ENCODE measurements at places on chromosomes 4 and X.

- DNase-seq: peak; percentile 21
Measured at GRCh38 chr4:163901319-163901718, 406.8 kb downstream of the TMA16 start.

DNA sequence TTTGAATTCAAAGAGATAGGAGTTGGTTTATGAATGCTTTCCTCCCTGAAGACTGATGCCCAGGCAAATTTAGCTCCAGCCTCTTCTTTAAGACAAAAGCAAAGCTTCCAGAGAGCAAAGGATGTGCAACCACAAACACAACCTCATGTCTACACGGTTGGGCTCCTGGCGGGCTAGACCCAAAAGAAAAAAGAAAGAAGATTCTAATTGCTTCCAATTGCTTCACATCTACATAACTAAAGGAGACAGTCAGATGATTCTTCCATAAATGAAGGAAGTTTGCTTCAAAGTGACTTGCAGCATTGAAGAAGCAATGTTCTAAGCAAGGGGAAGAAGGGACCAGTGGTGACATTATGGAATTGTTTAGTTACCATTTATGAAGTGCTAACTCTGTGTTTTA is 1603.0 kb upstream of the TENM3 start:
- DNase-seq: no peak

- peak; percentile 99 for DNase-seq
Measured at GRCh38 chr4:38872620-38873019, 5.0 kb downstream of the FAM114A1 start.

- no peak for DNase-seq
Measured at GRCh38 chr4:177802162-177802561, 359.9 kb upstream of the AGA start.

GRCh38 chr4:135548711-135549110 is 1347.1 kb upstream of the PABPC4L start:
- no peak for DNase-seq

DNA sequence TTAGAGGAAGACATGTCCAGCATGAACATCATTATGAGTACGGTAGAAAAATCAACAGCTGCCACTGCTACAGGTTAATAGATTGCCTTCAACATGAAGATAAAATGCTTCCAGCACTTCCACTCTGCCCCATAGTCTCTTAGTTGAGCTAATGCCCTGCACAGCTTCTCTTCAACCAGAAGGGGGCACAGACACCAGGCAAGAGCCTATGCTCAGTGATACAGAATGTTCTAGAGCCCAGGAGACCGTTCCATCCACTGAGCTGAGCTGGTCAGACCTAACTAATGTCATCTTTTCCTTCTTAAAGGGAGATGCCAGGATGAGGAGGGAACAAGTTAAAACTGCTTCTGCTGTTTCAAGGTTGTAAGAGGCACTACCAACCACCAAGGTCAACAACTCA is 42.2 kb downstream of the SMIM10L2A start:
- DNase-seq: peak; percentile 39

DNA sequence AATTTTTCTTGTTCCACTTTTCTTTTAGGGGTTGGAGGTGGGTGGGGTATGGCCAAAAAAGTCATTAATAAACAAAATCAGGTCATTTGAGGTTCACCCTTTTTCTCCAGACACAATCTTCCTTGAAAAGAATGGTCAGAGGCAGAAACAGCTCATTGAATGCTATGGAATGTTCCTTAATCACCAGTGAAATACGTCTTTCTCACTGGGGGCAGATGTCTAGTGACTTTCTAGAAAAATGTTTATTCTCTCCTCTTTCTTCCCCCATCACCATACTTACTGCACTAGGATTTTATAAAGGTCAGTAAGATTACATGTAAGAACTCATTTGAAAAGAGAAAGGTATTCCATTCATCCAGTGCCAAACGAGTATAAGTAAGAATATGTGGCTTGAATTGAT is 44.5 kb downstream of the MGST2 start:
- DNase-seq: no peak

GRCh38 chr4:24932515-24933225 is 19.8 kb upstream of the CCDC149 start:
- no peak for DNase-seq

DNA sequence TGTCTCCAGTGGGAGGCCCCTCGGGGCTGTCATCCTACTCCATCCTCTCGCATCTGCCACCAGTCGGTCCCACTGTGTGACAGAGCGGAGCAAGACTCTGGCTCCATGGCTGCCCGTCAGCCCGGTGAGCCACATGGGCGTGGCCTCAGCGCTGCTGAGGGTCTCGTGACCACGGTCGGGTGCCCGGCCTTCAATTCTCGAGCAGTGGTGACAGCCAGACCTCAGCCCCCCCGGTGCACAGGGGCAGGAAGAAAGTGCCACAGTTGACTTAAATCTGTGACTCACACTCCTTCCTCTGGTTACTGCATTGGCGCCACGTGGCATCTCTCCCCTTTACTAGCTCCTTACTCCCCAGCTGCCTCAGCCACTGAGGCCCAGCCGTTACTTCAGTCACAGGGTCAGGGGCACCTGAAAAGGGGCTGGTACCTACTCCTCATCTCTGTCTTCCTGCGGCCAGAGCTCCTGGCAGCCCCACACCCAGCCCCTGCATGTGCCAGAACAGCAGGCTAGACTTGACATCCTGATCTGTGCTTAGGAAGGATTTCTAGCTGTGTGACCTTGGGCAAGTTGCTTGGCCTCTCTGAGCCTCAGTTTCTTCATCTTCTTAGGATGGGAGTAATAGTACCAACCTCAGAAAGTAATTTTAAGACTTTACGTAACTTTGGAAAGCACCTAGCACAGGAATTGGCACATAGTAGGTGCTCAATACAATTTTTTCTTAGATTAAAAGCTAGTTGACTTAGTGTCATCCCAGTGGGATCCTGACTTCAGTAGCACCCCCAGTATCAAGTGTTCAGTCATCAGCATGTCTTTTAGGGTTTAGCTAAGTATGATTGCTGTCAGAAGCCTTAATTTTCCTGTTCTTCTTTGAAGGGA is 66.1 kb downstream of the TNIP2 start:
- no peak for DNase-seq

- DNase-seq: no peak
Measured at GRCh38 chr4:140994015-140994414, 139.3 kb downstream of the RNF150 start.

DNA sequence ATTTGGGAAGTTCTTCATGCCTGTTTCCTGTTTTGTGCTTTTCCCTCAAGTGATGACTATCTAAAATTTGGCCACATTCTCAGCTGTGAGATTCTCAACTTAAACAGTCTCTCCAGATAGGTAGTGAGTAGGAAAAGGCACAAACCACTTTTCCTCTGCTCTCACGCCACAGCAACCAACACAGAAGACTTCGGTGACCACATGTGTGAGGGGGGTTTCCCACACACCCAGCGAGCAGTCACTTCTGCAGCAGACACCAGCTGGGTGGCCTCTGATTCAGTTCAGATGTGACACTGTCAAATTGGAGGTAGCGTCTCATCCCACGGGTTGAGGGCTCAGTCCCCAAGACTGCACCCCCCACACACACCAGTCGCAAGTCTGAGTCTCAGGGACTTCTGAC is 25.1 kb upstream of the CLDN34 start:
- no peak for DNase-seq

GRCh38 chr4:115272594-115272993 is 159.2 kb upstream of the NDST4 start:
- no peak for DNase-seq

DNA sequence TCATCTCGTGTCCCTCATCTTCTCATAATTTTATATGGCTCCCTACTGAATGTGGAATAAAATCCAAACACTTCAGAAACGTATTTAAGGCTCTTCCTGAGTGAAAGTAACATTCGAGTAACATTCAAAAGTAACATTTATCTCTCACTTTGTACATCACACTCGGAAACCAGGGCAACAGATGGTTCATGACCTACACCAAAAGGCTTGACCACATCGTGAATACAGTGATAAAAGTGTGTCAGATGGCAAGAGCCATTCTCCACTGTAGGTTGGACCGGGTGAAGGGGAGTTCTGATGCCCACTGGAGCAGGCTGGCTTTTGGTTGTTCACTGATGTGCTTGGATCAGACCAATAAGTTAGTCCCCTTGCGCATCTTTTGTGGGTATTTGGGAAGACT is 5.6 kb upstream of the LIMCH1 start:
- no peak for DNase-seq

- DNase-seq: peak; percentile 27
Measured at GRCh38 chr4:114132830-114133229, 153.4 kb upstream of the ARSJ start.

- DNase-seq: peak; percentile 6
Measured at GRCh38 chr4:144648042-144648441, 2.1 kb downstream of the HHIP start.

GRCh38 chr4:45663003-45663402 is 460.9 kb downstream of the GABRG1 start:
- peak; percentile 41 for DNase-seq

DNA sequence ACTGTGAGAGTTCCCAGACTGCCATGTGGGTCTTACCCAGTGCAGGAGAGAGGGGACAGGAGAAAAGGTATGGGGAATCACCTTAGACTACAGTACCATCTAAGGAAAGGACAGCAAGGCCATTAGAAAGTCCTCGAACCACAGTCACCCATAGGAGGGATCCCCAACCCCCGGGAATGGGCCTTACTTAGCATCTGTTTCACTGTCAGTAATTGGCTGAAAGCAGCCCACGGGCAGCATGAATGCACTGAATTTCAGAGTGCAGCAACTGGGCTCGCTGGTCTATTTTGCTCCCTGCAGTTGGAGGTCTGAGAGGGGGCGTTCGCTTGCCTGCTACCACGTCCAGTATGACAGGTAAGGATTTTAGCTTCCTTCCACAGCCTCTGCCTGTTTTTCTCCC is 50.4 kb upstream of the KLHL8 start:
- DNase-seq: no peak

- DNase-seq: no peak
Measured at GRCh38 chr4:40675166-40675565, 45.5 kb upstream of the RBM47 start.

DNA sequence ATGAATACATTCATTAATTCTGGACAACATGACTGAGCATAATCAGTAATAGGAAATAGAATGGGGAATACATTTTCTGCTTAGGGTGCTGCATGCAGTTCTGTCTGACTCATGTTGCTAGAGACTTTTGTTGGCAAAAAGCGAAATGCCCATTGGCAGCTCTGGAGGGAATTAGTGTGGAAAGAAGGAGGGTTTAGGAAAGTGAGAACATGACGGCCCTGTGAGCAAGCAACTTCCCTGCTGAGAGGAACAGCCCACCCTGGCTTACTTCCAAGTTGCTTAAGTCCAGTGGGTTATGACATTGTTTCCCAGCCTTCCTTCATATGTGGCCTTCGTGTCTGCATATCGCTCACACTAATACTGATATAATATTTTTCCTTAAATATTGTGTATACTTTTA is 13.8 kb downstream of the MAD2L1 start:
- no peak for DNase-seq

DNA sequence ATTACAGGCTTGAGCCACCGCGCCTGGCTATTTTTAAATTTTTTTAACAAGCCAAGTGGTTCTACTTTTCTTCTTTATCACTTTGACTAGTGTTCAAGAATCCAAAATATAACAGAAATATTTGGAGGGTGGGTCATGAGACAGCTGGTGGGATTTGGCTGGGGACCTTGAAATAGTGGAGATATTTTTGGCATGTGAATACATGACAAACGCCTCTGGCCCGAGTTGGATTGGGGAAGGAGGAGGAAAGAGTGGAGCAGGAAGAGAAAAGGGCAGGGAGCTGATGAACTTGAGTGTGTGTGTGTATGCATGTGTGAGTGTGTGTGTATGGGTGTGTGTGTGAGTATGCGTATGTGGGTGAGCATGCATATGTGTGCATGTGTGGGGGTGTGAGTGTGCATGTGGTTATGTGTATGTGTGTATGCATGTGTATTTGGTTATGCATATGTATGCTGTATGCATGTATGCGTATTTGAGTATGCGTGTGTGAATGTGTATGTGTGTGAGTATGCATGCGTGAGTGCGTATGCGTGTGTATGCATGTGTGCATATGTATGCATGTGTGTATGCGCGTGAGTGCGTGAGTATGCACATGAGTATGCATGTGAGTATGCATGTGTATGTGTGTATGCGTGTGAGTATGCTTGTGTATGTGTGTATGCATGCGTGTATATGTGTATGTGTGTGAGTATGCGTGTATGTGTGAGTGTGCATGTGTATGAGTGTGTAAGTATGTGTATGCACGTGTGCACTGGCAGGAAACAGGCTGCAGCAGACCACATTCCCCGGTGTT is 49.6 kb downstream of the JADE1 start:
- DNase-seq: no peak

DNA sequence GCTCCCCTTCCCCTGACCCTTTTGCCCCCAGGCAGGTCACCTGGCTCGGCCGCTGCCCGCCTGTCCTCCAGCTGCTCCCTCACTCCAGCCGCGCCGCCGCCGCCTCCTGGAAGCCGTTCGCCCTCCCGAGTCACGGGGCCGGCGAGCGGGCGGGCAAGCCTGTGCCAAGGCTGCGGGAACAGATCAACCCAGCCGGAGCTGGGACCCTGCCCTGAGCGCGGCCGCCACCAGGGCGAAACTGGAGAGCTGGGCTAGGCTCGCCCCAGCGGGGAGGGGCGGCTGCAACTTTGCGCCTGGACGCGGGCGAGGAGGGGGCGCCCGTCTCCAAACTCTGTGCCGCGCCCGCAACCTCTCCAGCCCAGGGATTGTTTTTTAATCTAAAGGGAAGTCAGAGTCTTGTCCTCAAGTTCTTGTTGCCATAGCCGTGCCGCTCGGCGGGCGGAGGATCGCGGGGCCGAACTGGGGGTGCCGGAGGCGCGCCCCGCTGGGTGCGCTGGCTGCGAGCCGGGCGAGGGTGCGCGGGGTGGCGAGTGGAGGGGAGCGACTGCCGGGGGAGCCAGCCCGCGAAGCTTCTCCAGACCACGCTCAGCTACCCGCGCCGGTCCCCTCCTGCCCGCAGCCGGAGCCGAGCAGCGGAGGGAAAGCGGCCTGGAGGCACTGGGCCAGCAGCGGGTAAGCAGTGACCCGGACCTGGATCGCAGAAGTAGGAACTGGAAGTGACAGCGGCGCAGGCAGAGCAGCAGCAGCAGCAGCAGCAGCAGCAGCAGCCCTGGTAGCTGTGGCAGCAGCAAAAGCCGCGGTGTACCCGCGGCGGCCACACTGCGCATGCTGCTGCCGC is 13.4 kb downstream of the ARHGEF6 start:
- peak; percentile 78 for DNase-seq

- DNase-seq: peak; percentile 61
Measured at GRCh38 chr4:85370400-85371032, 104.4 kb upstream of the ARHGAP24 start.

- no peak for DNase-seq
Measured at GRCh38 chrX:40966213-40966820, 118.9 kb upstream of the USP9X start.

GRCh38 chr4:18937746-18938145 is 916.2 kb upstream of the LCORL start:
- DNase-seq: no peak

- peak; percentile 58 for DNase-seq
Measured at GRCh38 chrX:76253432-76253831, 80.6 kb downstream of the PBDC1 start.

All from DMS53 (cell line).